ENCODE measurements at places on chromosomes 2 and 18. TPM values are rescaled to one million over a fixed set of nuclear protein-coding genes. Genes with fewer than 3 reads are reported as not detected.

- DNase-seq = no peak
These were observed 142.4 kb downstream of the CCBE1 start for GRCh38 chr18:59554796-59555335.

GRCh38 chr2:119311371-119311770, 55.3 kb downstream of the C2orf76 start:
- no peak for DNase-seq

DNA sequence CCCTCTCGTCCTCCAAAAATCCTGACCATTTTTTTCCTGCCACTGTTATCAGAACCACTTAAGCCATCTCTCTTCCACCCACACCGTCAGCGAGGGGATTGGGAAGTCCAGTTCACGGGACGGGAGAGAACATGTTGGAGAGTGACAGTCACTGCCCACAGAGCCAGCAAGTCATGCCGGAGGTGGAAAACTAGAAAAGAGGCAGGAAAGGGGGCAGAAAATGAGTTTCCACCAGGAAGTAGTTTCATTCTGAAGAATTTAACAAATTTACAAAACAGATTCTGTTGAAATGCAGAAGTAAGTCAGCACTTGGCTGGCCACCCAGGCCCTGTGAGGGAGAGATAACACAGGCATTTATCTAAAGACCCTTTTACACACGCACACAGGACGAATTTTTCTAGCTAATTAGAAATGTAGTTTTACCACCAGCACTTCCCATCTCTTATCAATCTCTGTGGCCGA, 431.3 kb downstream of the TSN start:
- DNase-seq = no peak

DNA sequence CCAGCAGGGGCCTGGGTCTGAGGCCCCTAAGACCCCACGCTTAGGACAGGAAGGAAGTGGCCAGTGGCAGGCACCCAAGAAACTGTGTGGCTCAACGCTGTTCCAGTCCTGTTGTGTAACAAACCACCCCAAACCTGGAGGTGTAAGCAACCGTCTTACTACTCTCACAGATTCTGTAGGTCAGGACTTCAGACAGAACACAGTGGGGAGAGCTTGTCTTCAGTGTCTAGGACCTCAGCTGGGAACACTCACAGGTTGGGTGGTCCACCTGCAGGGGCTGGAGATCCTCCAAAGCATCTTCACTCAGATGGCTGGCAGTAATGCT, 123.0 kb downstream of the KLHL29 start:
- DNase-seq = no peak

DNA sequence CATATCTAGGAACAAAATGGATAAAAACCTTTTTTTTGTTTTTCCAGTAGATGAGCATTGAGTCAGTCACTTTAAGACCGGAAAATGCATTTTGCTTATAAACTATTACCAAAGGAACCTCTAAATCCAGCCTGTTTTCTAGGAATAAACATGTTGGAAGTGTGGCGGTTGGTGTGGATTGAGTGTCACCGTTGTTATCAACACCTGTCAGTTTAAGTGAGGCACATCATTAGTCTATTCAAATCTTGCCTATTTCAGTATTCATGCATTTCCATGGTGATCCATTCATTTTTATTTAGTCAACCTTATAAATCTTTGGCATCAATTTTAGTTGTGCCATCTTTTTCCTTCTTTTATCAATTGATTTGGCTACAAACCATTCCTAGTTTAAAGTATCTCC, 3.3 kb downstream of the KLHL29 start:
- no peak for DNase-seq

DNA sequence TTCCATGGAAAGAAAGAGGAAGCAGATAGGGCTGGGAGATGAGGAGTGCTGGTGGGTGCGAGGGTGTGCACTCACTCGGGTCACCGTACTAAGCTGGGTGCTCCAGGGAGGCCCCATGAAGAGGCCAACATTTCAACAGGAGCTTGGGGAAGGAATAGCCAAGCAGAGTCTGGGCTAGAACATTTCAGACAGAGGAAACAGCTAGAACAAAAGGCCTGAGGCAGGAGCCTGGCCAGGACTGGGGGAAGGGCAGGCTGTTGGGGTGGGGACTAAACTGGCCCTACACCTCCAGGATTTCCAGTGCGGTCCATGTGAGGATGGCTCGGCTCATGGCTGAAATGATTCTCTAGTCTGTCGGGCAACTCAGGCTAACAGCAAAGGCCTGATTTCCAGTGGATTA, 90.8 kb downstream of the ZFP36L2 start:
- no peak for DNase-seq

- DNase-seq = no peak
These were observed 27.4 kb upstream of the MBOAT2 start for GRCh38 chr2:9030841-9031240.

- no peak for DNase-seq
These were observed 9.2 kb upstream of the MAP4K4 start for GRCh38 chr2:101688261-101688660.

DNA sequence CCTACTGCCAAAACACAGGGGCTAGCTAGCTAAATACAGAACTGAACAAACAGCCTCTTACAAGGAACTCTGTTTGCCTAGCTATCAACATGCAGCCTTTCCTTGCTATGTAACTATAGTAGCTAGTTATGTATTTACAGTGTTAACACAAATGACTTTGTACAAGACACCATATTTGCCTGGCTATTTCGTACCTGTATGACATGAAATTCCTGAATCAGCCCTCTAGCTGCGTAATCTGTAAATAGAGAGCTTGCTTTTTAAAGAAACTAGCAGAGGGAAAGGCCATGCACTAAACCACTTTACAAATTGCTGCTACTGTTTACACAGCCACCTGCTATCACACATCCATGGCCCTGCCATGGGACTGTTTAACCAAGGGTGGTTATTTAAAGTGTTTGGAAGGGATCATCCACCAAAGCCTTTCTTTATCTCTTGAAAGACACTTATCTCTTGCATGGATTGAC, 248.7 kb downstream of the TFCP2L1 start:
- no peak for DNase-seq

- DNase-seq = no peak
These were observed 28.6 kb downstream of the IGFBP2 start for GRCh38 chr2:216661639-216662375.

- no peak for DNase-seq
These were observed 25.5 kb upstream of the CEP68 start for GRCh38 chr2:65030476-65031332.

GRCh38 chr18:22169011-22169888, at the start of gene GATA6:
Gene GATA6, plus strand, starts transcription at chr18:22169589. Its CDS starts 1,556 bp downstream, at chr18:22171145.
- DNase-seq = peak; percentile 89

DNA sequence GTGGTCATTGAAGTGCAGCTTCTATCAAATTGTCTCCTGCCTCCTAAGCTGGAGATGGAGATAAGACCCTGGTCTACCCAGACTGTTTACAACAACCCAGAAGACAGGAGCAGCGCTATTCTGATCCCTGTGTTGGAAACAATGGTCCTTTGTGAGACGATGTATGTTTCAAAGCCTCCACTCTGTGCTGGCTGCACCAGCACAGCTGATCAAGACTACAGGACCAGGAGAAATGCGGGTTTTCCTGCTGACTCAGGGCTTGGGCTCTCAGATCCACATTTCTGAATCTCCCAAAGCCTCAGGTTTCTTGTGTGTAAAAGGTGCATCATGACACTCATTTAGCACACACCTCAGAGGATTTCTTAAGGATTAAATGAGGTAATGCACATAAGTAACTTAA, 92.0 kb downstream of the POU3F3 start:
- DNase-seq = no peak

- no peak for DNase-seq
These were observed 83.7 kb downstream of the PMAIP1 start for GRCh38 chr18:59983506-59983905.

- no peak for DNase-seq
These were observed 8.9 kb downstream of the ZNF512 start for GRCh38 chr2:27591745-27592144.

DNA sequence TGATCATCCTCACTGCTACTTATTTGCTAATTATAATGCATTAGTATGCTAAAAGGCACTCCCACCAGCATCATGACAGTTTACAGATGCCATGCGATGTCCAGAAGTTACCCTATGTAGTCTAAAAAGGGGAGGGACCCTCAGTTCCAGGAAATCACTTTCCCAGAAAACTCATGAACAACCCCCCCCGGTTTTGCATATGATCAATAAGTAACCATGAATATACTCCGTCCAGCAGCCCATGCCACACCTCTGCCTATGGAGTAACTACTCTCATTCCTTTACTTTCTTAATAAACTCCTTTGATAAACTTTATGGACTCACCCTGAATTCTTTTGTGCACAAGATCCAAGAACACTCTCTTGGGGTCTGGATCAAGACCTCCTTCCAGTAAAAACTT, 86.8 kb downstream of the MALT1 start:
- no peak for DNase-seq

DNA sequence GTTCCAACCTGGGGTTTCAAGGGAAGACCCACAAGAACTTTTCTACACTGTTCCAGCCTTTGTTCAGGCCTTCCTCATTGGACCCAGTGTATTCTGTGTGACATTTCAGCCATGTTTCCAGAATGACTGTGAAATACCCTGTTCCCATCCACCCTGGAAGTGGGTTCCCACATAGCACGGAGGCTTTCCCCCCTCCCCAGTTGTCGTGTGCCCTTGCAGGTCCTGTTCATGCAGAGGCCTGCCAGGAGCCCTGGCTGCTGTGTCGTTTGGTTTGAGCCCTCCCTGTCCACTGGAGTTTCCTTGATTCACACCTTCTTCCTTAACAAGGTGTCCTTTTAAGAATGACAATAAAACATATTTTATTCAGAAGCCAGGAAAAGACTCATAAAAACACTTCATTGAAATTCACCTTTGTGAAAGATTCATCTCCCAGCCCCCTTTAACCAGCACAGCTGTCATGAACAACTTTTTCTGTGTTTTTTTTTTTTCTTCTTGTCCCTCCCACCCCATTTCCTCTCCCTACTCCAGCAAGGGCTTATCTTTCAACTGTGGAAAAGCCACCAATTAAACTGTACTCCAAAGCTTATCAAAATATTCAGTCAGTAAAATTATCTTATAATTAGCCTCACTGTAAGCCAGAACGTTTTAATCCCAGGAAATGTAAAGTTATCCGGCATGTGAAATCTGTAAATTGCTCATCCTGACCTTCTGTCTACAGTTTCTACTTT, 106.4 kb downstream of the ACOXL start:
- DNase-seq = no peak

DNA sequence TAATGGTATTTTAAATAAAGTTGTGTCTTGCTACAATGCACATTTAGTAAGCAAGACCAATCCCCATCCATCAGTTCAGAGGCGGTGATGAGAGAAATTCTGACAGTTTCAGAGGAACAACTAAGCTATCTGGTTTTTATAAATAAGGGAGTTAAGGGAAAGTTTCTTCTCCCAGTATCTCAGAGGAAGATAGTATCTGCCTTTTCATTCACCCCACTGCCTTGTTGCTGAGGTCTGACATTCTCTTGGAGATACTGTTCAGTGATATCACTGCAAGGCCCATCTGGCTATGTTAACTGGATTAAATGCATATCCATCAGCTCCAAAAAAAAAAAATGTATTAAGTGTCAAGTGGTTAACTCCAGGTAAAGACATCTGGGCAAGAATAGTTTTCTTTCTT, 47.9 kb downstream of the RBMS1 start:
- no peak for DNase-seq

- no peak for DNase-seq
These were observed 121.8 kb downstream of the MAIP1 start for GRCh38 chr2:200077210-200077650.

DNA sequence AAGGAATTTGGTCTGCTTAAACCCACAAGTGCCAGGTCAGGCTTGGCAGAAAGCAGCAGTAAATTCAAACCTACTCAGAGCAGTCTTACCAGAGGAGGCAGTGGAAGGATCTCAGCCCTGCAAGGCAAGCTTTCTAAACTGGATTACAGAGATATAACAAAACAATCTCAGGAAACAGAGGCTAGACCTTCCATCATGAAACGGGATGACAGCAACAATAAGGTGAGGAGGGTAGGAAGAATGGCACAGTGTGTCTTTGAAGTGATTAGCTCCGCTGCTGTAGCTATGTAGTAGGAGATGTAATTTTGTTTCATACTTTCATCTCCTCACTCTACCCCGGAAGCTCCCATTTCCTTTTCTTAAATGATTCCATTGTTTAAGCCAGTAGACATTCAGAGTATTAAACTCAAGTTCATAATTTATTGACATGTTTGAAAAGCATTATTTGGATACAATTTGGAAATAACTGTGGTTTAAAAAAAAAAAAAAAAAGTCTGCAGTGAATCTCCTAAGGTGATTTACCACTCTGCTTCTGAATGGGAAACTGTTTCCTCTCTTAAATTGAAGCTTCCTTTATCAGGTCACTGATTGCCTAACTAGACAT, 29.4 kb upstream of the DYSF start:
- DNase-seq = no peak

- no peak for DNase-seq
These were observed 148.2 kb downstream of the FAM161A start for GRCh38 chr2:61705625-61706024.

DNA sequence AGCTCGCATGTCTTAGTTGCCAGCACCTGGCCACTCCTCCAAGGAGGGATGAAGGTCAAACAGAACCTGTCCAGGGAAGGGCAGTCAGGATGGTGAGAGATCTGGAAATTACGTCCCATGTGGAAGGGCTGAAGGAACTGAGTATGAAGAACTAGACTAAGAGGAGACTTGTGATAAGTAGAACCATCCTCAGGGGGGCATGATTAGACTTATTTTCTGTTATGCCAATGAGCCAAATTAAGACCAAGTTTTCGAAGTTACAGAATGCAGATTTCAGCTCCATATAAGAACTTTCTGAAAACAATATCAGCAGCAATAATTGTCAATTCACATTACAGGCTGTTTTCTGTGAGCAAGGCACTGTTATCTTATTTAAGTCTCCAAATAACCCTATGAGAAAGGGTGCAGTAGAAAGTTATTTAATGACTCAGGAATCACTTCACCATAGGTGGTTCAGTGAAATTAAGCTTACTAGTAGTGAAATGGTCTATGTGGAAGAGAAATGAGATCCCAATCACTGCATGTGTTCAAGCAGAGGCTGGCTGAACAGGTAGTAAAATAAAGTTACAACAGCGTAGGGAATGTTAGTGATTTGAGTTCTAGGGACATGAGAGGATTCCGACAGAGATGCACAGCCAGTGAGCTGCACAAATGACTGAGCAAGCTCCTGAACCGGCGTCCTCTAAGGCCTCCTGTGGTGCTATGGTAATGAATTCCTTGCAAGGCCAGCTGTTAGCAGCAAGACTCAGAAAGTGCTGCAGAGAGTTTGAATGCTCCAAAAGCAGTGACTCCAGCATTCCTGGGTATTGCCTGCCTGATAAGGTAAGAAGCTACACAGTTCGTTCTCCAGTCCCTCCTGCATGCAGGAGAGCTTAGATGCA, 4.5 kb upstream of the DYM start:
- no peak for DNase-seq

GRCh38 chr2:170711774-170712652, 3.1 kb upstream of the SP5 start:
- DNase-seq = no peak

The ST8SIA5 gene
- not detected for total RNA-seq

The NDC80 gene
- total RNA-seq = 0.41 TPM

The QPCT gene
- 65.8 TPM for total RNA-seq

The REG3A gene
- not detected for total RNA-seq

The TMEM169 gene
- total RNA-seq = 0.82 TPM

The SCN2A gene
- total RNA-seq = 1.1 TPM

The ANKRD30BL gene
- not detected for total RNA-seq

The SPATS2L gene
- total RNA-seq = 104 TPM

The GPN1 gene
- total RNA-seq = 18.5 TPM

Measured in sigmoid colon (tissue), 7 donors.